Tibial nerve (tissue), 4 donors: ENCODE measurements at places on chromosomes 6 and 20.

DNA sequence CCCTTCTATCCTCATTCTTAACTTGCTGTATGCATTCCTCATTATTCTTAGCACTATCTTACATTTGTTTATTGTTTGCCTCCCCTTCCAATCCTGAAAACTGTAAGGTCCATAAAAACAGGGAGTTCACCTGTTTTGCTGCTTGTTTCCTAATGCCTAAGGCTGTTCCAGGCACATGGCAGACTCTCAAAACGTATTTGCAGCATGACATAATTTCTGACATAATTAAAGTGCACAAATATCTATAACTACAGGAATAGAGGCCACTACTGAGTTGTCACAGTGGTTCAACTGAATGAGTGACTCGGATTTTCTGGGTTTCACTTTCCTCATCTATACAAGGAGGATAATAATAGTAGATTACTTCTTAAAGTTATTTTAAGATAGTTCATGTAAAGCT, 83.0 kb downstream of the HFE start:
- no peak for DNase-seq

DNA sequence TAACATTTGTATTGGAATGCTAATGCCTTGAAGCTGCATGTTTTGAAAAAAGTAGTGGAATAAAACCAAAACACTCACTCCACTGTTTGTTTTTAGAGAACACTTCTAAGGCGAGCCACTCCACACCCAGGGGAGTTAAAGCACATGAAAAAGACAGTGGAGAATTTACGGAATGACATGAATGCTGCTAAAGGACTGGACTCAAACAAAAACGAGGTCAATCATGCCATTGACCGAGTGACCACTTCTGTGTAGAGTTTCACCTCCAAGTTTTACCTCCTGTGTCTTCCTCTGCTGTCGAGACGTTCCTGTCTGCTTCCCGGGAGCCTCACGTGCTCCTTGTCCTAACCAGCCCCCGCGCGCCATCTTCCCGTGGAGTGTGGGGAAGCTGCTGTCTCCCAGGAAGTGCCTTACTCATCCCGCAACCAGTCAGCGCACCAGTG, 127.8 kb downstream of the LRRC1 start:
- DNase-seq = no peak

DNA sequence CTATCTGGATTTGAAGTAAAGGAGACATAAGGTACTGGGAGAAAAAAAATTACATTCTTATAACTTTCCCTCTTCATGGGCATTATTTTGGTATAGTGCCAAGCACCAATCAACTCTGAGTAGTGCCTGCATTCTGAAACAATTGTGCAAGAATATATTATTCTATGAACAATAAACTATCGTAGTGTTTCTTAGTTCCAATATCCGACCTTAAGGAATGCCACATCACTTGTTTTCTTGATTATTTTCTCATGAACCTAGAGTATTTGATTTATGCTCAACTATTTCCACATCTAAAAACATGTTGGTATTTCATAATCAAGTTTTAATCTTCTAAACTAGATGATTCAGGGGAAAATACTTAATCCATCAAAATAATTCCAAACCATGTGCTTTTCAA, 294.4 kb upstream of the TBX18 start:
- DNase-seq = no peak

DNA sequence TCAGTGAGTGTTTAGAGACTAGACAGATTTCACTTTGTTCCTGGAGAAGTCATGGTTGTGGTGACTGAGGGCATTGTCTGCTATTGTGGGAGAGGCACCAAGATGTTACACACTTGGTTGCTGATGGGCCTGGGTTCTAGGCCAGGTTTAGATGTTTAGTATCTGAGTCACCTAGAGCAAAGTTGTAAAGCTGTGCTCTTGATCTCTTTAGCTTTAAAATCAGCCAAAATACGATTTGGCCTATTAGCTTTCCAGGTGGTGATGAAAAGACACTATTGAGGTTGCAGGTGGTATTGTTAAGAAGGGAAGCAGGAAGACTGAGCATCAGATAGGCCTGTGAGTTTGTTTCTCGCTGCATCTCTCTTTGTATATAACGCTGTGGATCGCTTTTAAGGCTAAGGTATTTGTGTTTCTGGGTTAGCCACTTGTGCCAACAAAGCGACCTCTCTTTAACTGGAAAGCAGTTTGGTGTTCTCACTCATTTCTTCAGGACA, 48.6 kb downstream of the FOXO3 start:
- no peak for DNase-seq

DNA sequence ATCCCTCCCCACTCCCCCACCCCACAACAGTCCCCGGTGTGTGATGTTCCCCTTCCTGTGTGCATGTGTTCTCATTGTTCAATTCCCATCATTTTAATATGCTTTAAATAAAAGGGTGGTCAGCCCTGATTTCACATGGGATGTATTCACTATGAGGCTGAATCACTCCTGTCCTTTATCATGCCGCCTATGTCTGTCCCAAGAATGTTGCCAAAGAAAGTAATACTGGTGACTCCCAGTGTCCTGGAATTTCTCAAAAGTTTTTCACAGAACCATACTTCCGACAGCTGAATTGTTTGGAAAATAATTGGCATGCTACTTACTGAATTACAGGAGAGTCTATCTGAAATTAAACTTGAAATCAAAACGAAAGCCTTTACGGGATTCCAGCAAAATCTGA, 217.7 kb downstream of the HAO1 start:
- no peak for DNase-seq

DNA sequence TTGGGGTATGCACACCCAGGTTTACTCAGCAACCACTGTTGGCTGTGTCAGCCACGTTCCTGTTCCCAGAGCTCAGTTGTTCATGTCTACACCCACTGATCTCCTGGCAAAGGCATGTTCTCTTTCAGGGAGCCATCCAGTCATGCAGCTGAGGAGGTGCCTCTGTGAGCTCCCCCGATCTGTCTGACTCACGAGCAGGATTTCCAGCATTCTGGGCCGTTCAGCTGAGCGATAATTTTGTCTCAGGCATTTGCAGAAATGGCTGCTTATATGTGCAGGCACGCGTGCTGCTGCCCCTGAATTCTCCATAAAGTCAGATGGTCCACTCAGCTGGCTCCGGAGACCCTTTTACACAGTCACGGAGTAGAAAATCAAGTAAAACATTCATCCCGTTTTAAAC, 78.4 kb upstream of the IYD start:
- no peak for DNase-seq

DNA sequence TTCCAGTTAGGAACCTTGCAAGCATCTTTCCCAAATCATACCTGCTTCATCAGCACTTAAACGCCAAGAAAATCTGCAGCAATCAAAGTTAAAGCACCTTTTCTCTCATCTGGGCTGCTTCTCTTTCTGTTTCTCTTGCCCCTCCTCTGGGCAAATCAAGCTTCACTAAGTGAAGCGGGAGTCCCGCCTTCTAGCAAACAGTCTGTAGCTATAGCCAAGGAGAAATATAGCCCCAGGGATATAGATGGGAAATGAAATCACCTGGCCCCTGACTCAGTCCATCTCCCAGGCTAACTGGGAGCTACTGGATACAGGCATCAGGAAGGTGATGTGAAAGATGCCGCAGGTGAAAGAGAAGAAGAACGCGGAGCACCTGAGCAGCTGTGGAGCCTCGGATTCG, 481.9 kb downstream of the C6orf118 start:
- no peak for DNase-seq

DNA sequence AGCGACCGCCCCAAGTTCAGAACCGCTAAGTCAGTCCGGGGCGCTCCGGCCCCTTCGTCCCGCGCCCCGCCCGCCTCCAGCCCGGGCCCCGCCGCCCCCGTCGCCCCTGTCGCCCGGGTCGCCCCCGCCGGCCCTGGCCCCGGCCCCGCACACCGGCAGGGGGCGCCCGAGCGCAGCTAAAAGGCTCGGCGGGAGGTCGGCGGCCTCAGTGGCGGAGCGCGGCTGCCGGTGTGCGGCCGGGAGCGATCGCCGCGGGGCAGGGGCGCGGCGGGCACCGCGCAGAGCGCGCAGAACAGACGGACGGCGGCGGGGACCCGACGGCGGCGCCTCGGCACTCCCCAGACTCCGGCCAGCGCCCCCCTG, at the start of gene FNDC1:
TSS of gene FNDC1 (plus strand) at position 208 of the 363 bp plus-strand sequence. CDS start 197 bp downstream, outside the sequence.
- DNase-seq = no peak

DNA sequence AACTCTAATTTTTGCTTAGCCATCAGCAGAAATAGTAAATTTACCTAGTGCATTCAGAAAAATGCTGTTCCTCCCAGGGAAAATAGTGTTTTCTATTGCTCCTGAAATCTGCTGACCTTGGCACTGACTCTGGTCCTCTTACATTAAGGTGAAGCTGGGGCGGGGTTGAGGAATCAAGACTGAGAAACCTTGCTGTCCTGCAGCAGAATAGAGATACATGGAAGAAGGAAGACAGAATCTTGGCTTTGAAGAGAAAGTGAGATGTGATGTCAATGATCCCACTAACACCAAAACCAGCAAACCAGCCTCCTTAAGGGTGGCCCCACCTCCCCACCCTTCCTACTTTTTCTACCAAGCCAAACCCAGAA, 840 bp upstream of the LY86 start:
- DNase-seq = no peak

- no peak for DNase-seq
These were observed 44.8 kb downstream of the MAP3K5 start for GRCh38 chr6:136747507-136747906.

- no peak for DNase-seq
These were observed 11.7 kb upstream of the SIRPG start for GRCh38 chr20:1669304-1669703.

GRCh38 chr6:142167486-142167885, 20.4 kb downstream of the VTA1 start:
- no peak for DNase-seq

DNA sequence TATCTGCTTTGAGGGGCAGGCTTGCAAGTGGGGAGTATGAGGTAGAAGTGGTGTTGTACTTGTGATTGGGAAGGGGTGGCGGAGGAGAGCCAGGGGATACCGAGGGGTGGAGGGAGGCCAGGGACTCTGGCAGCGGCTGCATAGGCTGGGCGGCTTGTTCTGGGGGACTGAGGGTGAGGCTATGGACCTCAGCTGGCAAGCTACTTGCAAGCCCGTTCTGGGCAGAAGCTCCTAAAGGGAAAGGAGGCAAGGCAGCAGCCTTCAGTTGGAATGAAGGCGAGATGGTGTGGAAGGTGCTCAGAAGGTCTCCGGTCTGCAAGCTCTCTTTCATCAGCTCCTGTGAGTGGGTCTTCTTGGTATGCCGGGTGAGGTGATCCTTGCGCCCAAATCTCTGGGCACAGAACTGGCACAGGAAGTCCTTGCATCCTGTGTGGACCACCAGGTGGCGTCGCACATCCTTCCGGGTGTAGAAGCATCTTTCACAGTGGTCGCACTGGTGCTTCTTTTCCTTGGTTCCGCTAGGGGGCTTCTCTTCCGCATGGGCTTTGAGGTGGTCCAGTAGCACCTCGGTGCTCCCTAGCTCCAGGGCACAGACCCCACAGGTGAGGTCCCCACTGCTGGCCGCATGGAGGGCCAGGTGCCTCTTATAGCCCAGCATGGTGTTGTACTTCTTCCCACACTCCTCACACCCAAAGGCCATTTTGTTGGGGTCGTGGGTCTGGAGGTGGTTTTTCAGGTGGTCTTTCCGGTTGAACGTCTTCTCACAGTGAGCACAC, 66.0 kb downstream of the PLAGL1 start:
- DNase-seq = no peak

GRCh38 chr6:145374570-145374969, 360.8 kb downstream of the EPM2A start:
- DNase-seq = no peak

DNA sequence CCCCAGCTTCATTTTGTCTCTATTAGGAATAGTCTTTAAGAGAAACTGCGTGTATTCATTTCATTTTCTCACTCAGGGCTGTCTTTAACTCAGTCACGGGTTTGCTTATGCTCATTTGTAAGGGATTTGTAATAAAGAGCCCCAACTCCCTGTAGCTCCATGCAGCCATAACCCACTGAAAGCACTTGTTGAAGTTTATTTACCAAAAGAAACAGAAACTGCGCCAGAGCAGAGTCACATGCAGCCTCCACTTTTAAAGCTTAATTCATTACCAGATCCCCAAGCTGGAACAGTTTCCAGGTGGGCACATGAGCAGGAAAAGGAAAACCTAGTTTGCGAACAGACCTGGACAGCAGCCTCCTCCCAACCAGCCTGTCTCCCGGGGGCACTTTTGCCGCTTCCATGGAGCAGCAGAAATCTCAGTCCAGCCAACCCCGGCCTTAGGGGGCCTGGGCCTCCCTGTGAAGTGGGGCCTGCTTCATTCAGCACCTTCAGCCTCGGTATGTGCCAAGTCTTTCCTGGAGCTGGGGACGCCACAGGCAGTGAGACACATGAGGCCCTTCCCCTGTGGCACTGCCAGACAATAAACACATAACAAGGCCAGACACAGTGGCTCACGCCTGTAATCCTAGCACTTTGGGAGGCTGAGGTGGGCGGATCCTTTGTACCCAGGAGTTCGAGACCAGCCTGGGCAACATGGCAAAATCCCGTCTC, 4.5 kb downstream of the BCAS4 start:
- no peak for DNase-seq

DNA sequence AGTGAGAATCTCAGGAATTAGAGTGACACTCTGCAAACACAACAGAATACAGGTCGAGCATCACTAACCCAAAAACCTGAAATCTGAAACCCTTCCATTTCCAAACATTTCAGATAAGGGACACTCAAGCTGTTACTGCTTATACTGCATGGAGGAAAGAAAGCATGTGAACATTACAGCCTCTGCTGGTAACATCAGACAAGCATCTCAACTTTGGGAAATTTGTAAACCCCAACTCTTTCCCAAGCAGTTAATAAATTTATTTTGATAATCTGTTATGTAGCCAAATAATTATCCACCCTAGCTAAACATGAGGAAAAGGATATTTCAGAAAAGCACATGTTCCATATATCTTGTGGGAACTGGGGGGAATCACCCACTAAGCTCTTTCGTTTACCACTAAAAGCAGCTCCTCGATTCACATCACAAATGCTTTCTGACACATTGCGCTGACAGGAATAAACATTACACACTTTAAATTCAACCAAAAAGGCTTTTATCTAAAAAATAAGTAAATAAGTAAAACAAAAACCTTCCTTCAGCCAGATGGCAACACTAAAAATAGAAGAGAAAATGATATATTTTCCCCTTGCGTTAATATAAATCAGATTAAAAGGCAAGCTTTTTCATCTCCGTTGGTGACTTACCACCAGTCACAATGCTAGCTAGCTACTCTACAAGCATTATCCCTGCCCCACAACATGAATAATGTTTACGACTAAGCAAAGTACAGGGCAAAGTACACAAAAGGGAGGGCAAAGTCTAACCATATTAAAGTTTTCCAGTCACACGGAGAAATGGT, 120.8 kb downstream of the MAP7 start:
- no peak for DNase-seq

- DNase-seq = no peak
These were observed 64.8 kb upstream of the SLCO4A1 start for GRCh38 chr20:62577490-62577836.

- DNase-seq = no peak
These were observed at the start of gene AFDN for GRCh38 chr6:167826896-167827582. Gene AFDN (plus strand): TSS chr6:167826911. CDS start chr6:167827133, 222 bp downstream.

GRCh38 chr6:21188505-21189223, 404.9 kb upstream of the SOX4 start:
- no peak for DNase-seq
